ENCODE measurements at places on chromosomes 3 and 15.

DNA sequence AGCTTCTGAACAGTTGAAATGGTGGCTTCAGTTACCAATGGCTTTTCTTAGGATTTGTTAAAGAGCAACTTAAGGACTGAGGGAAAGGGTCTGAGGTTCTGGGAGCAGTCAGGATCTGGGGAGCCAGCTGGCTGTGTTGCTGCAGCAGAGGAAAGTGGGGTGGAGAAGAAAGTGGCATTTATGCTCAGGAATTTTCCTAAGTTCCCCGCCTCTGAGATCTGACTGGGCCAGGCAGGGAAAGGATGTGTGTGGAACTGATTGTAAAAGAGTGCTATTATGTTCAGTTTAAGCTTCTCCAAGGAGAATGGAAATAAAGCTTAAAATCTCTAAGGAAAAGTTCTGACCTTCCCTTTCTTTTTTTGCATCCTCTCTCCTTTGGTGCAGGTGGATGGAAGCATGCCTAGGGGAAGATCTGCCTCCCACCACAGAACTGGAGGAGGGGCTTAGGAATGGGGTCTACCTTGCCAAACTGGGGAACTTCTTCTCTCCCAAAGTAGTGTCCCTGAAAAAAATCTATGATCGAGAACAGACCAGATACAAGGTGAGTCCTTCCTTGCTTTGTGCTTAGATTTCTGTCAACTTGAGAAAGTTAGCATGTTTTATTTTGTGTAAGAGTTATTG, 37.8 kb downstream of the IQGAP1 start:
- H3K4me3 ChIP-seq, result no peak overlapping the region
- peaks cover 46% of the 10 kb centered on the region for H3K36me3 ChIP-seq
- H3K27ac ChIP-seq, result peak overlapping the region; percentile 7
- no peaks in the 10 kb centered on the region for H3K27me3 ChIP-seq

GRCh38 chr3:112354642-112355306, 21.8 kb downstream of the CD200 start:
- H3K27ac ChIP-seq, result no peak overlapping the region
- H3K4me1 ChIP-seq, result no peaks in the 10 kb centered on the region
- no peak overlapping the region for H3K4me3 ChIP-seq
- no peaks in the 10 kb centered on the region for H3K27me3 ChIP-seq

DNA sequence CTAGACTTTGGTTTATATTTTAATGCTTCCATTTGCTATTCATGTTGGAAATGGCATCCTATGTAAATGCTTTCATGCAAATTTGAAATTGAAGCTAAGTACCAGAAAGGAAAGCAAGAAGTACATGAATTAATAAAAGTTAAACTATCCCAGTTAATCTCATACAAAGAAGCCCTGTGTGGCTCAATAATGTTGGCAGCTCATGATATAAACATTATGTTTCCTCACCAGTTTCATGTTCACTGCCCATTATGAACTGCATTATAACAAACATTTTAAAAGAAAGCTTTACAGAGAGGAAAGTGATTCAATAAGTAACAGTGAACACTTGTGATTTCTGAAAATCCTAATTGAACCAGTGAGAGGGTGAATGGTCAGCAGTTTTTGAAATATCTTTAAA, 62.9 kb upstream of the ROBO2 start:
- H3K4me1 ChIP-seq, result no peaks in the 10 kb centered on the region
- no peaks in the 10 kb centered on the region for H3K36me3 ChIP-seq
- H3K27ac ChIP-seq, result no peak overlapping the region

GRCh38 chr3:194346621-194347020, 4.5 kb downstream of the CPN2 start:
- H3K4me3 ChIP-seq, result no peak overlapping the region
- H3K4me1 ChIP-seq, result no peaks in the 10 kb centered on the region
- no peak overlapping the region for H3K27ac ChIP-seq
- no peaks in the 10 kb centered on the region for H3K36me3 ChIP-seq
- DNase-seq, result no peak

DNA sequence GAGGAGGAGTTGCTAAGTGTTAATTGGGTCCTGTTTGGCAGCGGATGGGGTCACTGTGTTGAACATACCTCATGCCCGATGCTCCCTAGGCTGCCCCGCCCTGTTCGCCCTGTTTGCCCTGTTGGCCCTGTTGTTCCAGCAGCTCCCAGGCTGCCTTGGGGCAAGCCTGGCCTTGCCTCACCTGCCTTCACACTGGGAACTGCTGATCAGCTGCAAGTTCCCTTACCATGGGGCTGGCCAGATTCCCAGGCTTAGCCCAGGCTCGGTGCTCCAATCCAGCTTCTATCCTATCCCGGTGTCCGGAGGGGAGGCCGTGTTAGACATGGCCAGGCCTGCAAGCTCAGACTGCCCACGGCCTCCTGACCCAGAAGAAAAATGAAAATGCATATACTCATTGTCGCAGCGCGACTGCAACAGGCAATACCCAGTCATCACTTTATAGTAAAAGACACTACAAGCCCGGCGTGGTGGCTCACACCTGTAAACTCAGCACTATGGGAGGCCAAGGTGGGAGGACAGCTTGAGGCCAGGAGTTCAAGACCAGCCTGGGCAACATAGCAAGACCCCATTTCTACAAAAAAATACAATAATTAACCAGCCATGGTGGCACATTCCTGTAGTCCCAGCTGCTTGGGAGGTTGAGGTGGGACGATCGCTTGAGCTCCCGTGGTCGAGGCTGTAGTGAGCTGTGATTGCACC, 42.9 kb upstream of the ZNF710 start:
- H3K4me3 ChIP-seq, result no peak overlapping the region
- peak overlapping the region; percentile 74 for H3K27ac ChIP-seq
- peaks cover 27% of the 10 kb centered on the region for H3K4me1 ChIP-seq
- H3K27me3 ChIP-seq, result no peaks in the 10 kb centered on the region

DNA sequence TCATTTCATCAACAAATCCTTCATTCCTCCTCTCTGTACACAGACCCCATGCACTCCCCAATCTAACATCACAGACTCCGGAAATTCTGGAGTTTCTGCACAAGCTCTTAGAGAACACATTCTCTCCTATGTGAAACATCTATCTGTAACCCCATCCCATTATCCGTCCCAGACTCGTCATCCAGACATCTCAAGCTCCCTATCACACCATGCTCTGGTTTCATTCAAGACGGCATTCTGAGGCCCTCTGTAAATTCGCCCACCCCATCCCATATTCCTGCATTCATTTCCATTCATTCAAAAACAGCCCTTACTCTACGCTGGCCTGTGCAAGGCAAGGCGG, 575 bp downstream of the LEO1 start:
- peaks cover 3% of the 10 kb centered on the region for H3K4me1 ChIP-seq
- H3K27me3 ChIP-seq, result no peaks in the 10 kb centered on the region
- DNase-seq, result no peak
- H3K36me3 ChIP-seq, result peaks cover 24% of the 10 kb centered on the region
- peak overlapping the region; percentile 94 for H3K27ac ChIP-seq
- H3K4me3 ChIP-seq, result peak overlapping the region; percentile 95

GRCh38 chr15:99440551-99441443, 125.0 kb upstream of the MEF2A start:
- H3K27me3 ChIP-seq, result no peaks in the 10 kb centered on the region
- no peak for DNase-seq
- H3K36me3 ChIP-seq, result no peaks in the 10 kb centered on the region
